ENCODE measurements at places on chromosomes 6 and 20.

- no peak for DNase-seq
Observed at GRCh38 chr6:26071135-26071534, 16.1 kb upstream of the HFE start.

GRCh38 chr6:65776332-65776731, 69.3 kb upstream of the EYS start:
- no peak for DNase-seq

DNA sequence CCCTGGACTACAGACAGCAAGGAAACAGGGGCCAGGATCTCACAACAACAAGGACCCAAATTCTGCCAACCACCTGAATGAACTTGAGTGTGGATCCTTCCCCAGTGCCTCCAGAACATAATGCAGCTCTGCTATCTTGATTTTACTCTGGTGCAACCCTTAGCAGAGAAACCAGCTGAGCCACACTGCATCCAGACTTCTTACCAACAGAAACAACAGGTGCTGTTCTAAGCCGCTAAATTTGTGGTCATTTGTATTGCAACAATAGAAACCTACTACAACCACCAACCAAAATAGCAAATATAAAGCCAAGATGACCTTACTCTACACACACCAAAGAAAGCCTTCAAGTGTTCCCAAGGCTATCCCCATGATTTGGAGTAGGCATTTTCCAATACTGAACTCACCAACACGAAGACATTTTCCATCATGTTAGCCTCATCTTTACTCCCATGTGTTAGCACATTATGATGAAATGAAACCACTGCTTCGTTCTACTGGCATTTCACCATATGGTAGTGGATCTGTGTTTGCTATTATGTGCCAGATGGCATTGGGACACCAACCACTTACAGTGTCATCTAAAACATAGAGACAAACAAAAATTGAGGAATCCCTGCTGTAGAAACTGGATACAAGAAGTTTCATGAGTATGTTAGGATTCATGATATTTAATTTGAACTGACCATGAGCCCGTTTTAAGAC, 249.8 kb upstream of the ID4 start:
- DNase-seq, result no peak

GRCh38 chr6:132763269-132763668, 5.6 kb upstream of the VNN2 start:
- peak; percentile 48 for DNase-seq

DNA sequence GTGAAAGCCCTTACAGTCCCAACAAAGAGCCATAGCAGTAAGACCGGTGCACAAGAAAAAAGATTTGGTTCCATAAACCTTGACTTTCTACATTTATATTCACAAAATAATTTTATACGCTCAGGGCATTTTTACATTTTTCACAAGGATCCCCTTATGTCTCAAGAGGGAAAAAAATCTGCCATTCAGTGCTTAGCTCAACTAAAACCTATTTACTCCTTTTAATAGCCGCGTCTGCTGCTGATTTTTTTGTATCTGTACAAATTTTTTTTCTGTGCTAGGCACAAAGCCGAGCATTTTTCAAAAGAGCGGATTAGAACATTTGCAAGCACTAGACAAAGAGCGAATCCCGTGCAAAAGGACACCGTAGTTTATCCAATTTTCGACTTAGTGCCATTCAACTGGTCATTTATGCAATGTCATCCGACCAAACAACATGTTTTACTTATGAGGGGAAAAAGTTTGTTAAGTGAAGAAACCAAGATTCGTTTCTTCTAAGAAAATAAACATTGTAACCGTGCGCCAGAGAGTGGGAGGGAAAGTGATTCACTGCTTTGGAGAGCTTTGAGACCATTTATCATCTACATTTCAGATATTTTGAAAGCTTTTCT, 3.7 kb downstream of the TFAP2D start:
- no peak for DNase-seq

DNA sequence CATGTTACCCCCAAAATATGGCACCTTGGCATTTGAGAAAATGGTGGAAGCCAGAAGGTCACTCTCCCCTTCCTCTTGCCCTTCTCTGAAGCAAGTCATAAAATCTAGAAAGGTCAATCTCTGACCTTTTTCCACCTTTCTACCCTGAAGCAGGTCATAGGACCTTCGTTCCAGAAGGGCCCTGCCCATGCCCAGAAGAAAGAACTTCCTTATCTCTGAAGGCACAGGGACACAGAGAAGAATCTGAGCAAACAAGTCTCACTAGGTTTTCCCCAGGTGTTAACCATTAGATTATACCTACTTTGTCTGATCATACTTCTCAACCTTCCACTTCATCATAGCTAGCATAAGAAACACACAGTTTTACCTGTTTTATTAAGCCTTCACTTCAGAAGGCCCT, 42.5 kb downstream of the SMPDL3A start:
- no peak for DNase-seq

DNA sequence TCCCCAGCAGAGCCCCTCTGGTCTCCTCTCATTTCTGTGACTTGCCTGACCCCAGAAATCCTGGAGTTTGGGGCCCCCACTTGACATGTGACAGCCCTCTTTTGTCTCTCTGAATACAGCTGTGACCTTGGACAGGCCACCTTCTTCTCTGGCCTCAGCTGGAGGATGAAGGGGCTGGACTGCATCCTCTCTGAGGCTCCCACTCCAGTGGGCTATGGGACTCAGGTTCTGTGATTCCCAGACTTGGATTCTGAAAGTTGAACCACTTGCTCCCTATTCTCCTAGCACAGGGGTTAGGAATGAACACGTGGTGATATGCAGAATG, 9.1 kb downstream of the BPIFB3 start:
- no peak for DNase-seq

GRCh38 chr6:7604003-7604402, 14.0 kb downstream of the SNRNP48 start:
- DNase-seq, result no peak

DNA sequence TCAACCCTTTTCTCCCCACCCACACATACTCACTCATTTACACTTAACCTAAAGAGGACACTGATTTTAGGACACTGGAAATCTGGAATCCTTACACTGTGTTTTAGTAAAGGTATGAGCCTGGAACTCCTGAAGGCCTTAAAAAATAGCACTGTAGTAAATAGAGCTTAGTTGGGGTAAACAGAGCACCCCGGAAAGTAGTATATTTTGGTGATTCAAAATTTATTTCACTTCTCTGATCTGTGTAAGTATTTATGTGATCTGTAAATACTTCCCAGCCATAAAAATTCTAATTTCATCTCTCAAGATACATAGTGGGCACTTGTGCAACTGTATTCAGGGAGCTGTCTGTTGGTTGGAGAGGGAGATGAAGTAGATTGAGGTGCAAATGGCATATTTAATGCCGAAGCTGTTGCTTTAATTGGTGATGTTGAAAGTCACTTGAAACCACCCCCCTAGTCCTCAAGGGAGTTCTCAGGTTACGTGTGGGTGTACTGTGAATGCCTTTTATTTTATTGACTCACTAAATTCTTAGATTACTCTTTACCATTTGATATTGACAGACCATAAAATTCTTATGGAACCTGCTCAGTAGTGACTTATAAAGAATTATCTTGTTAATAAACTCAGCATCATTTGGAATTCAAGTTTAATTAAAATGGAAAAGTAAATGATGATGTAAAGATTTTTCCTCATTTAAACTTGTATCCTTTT, 154.9 kb downstream of the SOX4 start:
- no peak for DNase-seq

- DNase-seq, result no peak
Observed at GRCh38 chr6:26170181-26170580, 83.0 kb downstream of the HFE start.

DNA sequence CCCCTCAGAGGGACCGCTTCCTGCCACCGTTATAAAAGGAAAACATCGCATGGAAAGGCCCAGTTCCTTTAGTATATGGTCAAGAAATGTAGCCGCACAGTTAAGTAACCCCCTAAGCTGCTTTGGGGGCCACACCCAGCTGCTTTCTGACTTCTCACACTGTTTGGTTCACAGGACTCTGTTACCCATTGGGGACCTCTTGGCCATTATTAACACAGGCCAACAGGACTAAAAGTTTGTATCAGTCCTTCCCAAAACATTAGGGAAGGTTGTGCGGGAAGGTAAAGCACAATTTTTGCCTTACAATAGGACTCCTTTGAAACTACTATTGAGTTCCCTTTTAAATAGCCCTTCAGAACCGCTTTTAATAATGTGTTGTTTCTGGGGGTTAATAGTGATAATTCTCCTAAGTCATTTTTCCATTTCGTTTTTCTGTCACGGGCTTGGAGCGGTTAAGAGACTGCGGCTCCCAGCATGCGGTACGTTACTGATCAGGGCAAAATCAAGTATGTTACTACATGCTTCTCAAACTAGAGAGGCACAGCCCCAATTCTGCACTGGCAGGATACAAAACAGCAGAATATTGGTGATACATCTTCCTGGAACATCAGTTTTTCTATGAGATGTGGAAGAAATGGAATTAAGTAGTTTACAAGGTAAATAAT, 668 bp upstream of the RPP40 start:
- DNase-seq, result no peak

DNA sequence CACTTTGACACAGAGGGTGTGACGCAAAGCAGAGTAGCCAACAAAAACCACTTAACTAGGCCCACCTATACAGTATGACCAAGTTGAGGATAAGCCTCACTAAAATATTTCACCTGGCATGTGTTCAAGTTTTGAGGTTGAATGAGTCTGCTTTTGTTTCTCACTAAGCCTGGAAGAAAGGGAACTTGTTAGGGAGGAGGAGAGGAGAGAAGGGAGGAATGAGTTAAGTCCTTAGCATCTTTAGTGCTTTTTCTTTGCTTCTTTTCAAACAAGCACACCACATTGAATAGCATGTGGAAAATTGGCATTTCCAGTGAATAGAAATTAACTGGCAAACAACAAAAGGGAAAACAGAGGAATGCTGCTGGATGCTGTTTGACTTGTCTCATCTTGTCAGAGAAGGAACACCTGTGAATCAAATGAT, 461.9 kb downstream of the GJA1 start:
- DNase-seq, result no peak

- no peak for DNase-seq
Observed at GRCh38 chr6:24631671-24632070, 14.3 kb downstream of the KIAA0319 start.

DNA sequence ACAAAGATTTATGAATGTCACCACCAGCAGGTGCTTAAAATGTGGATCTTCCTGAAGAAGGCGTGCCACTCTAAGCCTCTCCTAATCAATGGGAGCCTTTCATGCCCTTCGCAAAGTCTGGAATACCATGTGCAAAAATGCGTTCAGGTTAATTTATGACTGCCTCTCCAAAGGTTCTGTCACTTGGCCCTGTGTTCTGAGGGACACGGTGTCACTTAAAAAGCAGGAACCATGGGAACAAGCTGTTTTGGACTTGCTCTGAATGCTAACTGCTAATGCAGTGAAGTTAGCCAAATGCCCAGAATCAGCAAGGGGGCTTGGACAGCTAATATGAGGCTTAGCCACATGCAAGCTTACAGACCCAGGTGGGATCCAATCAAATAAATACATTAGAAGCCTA, 250.3 kb downstream of the TSHZ2 start:
- DNase-seq, result no peak

GRCh38 chr20:12597551-12597950, 411.2 kb upstream of the SPTLC3 start:
- no peak for DNase-seq

DNA sequence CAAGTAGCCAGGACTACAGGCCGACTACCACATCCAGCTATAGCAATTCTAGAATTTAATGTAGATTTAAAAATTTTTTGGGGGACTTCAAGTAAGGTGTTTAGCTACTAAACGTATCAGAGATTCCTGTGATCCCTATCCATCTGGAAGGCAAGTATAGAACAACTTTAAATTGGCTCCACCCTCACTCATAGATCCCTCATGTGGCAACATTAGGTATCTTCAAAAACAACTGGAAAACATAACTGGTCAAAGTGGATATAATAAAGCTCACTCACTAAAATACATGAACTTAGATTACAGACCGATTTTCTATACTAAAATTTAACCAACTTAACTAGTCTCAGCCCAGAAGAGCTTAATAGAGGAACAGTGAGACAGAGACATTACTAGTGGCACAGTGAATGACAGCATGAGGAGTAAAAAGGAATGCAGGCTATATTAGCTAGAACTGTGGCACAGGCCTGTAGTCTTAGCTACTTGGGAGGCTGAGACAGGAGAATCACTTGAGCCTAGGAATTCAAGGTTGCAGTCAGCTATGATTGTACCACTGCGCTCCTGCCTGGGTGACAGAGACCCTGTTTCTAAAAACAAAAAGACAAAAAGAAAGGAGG, 14.7 kb downstream of the NUP153 start:
- DNase-seq, result no peak

- no peak for DNase-seq
Observed at GRCh38 chr6:15946701-15947385, 182.0 kb upstream of the MYLIP start.

- no peak for DNase-seq
Observed at GRCh38 chr6:167140589-167141474, 16.9 kb downstream of the GPR31 start.

- DNase-seq, result no peak
Observed at GRCh38 chr20:50417023-50417329, 93.2 kb upstream of the PTPN1 start.

DNA sequence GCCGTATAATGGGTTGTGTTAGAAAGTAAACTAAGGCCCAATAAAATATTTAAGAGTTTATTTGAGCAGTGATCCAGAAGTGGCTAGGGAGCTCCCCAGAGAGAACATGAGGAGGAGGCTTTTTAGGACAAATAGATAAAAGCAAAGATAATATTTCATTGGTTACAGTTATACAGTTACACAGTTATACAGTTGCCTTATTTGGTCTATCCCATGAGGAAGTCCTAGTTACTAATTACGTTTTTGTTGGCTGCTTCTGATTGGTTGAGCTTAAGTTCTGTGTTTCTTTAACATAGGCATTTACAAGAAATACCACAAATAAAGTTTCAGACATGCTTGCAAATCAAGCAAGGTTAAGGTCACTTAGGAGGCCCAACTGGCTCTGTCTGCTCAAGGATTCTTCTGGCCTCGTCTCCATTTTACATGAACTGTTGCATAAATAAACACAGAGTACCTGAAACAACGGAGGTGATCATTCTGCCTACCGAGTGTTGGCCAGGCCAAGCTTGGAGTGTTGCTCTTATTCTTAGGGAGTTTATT, 7.0 kb downstream of the UBD start:
- no peak for DNase-seq

- no peak for DNase-seq
Observed at GRCh38 chr6:12767016-12767415, 50.4 kb downstream of the PHACTR1 start.

GRCh38 chr20:51409192-51409880, 133.2 kb downstream of the NFATC2 start:
- DNase-seq, result no peak

DNA sequence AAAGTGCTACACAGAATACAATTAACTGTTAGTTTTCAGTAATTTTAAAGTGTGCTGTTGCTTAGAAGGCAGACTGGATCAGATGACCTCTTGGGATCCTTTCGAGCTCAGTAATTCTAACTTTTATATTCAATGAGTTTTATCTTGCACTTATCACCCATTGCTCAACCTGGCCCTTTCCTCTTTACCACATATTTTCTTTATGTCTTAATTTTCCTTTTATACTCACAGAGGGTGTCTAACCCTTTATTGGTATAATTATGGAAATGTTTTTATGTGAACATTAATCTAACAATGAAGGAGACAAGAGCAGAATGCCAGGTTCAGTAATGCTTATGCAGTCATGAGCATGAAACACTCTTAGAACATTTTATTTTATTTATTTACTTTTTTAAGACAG, 39.7 kb upstream of the CARMIL1 start:
- no peak for DNase-seq

Data from stimulated activated CD4-positive, alpha-beta T cell treated with anti-CD3 and anti-CD28 coated beads, Interleukin-15, amount 100 ng/mL, for 24 hours (primary cell).